ENCODE measurements at places on chromosomes 1 and 21.

DNA sequence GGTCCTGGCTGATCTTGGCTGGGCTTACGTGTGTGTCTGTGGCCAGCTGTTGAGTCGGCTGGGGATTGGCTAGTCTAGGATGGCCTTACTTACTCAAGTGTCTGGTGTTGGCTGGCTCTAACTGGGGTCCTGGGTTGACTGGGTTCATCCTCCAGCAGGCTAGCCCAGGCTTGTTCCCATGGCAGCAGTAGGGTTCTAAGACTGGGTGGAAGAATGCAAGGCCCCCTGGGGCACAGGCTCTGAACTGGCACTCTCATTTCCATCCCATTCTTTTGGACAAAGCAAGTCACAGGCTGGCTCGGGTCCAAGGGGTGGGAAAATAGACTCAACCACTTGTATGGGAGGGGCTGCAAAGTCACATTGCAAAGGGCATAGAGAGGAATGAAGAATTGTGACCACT, 7.9 kb upstream of the OPRD1 start:
- DNase-seq: no peak

DNA sequence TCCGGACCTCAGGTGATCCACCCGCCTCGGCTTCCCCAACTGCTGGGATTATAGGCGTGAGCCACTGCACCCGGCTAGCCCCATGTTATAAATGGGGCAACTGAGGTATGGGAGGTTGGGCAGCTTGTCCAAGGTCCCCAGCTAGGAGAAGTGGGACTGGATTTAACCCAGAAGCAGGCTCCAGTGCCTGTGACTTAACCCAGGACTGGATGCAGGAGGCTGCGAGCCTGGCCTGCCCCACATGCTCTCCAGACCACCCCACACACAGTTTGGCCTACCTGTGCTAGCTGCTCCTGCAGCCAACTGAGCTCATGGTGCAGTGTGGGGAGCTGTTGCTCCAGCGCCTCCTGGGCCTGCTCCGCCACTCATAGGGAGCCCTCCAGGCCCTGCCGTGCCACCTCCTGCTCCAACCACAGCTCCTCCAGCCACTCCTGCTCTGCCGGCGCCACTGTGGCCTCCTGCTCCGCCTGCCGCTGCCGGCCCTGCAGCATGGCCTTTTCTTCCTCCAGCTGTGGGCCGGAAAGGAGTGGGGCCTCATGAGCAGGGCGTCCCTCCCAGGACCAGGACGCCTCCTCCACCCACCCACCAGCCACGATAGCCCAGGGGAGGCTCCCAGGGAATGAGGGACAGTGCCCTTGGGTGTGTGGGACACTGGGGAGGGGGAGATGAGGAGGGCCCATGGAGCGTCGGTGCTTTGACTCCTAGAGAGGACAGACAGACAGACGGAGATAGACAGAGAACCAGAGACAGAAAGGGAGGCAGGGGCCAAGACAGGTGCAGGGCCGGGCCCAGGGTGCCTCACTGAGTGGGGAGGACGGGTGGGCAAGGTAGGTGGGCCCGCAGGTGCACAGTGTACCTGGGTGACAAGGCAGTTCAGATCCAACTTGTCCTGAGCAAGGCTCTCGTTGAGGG, 12.4 kb upstream of the NBPF1 start:
- DNase-seq: no peak

- DNase-seq: no peak
Observed at GRCh38 chr1:11741919-11742558, 6.1 kb downstream of the AGTRAP start.

- DNase-seq: no peak
Observed at GRCh38 chr1:200359610-200360163, 50.1 kb downstream of the ZNF281 start.

- no peak for DNase-seq
Observed at GRCh38 chr21:40164905-40165772, 297.9 kb downstream of the PCP4 start.

DNA sequence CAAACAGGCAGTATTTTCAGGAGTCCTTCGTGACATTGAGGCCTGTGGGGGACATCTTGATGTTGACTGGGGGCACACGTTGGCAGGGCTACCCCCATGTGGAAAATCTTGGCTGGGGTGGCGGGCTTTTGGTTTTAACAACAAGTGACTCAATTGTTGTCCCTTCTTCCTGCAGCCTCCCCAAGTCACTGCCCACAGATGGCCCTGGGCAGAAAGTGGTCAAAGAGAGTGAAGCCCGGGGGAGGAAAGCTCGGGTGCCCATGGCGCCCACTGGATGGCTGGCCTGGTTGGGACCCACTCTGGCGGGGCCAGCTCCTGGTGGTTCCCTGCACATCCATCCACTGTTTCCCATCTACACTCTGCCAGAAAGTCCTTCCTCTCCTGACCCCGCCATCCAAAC, 24.6 kb upstream of the ZNF648 start:
- no peak for DNase-seq

DNA sequence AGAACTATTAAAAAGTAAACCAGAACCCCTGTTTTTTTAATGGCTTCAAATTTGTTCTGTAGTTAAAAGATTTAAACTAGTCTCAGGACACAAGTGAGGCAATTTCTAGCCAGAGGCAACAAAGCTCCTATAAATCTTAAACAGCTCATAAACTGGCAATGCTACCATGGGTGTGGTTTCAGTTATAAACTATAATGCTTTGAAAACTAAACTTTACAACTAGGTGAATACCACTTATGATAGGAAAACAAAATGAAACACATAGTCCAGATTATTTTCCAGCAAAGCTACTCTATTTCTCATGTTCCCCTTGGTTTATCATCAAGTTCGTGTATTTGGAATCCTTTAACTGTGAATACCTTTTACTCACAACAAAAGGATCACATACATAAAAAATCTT, 282.5 kb downstream of the VAV3 start:
- no peak for DNase-seq

- no peak for DNase-seq
Observed at GRCh38 chr1:156622581-156623297, 3.5 kb downstream of the HAPLN2 start.

Measured in stimulated activated CD4-positive, alpha-beta T cell treated with anti-CD3 and anti-CD28 coated beads, Interleukin-4, amount 100 ng/mL, for 4 hours (primary cell).